Cardiac muscle cell (in vitro differentiated cells and primary cell): ENCODE measurements at places on chromosomes 7 and 10. TPM values are rescaled to one million over a fixed set of nuclear protein-coding genes. Genes with fewer than 3 reads are reported as not detected.

The ZNF33A gene
- 21.2 and 24.9 TPM in 2 replicates for polyA plus RNA-seq

DNA sequence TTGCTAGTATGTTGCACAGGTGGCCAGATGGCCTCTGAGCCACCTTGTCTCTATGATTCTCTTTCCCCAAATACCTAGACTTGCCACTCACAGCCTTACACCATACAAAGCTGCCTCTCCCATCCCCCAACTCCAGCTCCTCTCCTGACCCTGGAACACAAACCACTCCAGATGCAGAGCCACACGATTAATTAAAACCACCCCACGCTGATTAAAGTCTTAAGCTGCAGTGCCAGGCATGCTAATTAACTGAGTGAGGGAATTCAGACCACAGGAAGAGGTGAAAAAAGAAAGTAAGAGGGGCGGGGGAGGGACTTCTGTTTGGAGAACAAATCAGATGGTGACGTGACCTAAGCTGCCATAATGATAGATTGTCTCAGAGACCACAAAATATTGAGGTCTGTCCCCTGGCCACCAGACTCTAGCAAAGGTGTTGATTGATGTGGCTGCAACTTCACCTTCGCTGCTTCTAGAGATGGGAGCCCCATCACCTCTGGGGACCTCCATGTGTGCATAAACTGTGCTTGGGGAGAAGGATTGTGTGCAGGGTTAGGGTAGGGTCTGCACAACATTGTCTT lies 331.3 kb downstream of the PLXNA4 start:
- DNase-seq = no peak

DNA sequence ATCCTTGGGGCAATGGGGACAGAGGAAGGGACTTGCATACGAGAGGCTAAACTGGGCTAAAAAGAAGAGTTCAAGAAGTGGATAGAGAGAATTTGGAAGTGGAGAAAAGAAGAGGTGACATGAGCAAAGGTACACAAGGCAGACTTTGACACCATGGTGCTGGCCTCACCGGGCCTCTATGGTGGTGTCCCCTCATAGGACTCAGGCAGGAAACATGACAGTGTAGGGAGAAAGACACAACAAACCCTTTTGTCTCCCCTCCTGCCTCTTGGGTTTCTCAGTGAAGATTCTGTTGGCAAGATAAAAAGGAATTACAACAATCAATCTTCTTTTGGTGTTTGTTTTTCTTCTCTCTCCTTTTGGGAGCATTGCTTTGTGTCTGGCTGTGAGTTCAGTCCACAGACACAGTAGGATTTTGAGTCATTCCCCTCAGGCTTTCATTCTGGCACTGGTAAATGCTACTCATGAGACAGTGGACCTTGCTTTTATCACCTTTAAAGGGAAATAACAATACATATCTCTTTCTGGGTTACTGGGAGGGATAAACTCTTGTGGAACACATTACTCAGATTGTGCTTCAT lies 827.7 kb downstream of the TNS3 start:
- DNase-seq = peak; percentile 50

- no peak for DNase-seq
Observed at GRCh38 chr7:17044861-17045260, 163.1 kb upstream of the AGR3 start.

DNA sequence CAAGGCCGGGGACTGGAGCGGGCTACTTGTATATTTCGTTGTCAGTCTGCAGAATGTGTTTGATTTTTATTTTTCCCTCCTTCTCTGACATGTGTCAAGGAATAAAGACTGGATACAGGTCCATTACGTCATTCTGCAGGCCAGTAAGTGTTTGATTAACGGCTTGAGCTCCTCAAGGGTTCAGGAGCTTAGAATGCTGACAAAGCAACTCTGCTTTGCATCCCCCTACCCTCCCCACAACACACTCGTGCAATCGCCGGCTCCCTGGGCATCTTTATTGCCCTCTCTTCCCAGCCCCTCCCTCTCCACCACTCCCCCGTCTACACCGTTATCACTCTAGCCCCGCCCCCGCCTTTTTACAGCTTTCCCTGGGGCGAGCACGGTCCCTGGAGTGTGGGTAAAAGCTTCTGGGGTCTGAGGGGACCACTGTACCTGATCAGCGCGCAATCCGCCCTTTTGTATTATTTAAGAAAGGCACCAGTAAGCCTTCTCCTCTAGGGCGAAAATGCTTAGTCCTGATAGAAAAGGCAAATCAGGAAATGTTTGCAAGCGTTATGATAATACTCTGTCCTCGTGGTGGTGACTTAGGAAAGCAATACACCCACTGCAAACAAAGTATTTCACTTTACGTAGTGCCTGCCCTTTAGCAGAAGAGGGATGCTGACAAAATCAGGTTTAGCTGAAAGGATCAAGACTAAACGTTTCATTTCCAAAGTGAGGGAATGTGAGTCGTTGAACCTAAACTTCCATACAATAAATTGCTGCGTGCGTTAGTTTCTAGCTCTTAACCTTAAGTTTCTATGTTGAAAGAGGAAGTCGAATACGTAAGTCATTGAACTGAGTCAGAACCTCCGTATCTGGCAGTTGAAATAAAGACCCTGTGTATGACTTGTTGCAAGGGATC lies 1.4 kb upstream of the CREB5 start:
- peak; percentile 70 for DNase-seq

The HOGA1 gene
- polyA plus RNA-seq = 2.1 and 5.3 TPM in 2 replicates

GRCh38 chr7:54333952-54334351 lies 208.2 kb upstream of the VSTM2A start:
- DNase-seq = no peak

DNA sequence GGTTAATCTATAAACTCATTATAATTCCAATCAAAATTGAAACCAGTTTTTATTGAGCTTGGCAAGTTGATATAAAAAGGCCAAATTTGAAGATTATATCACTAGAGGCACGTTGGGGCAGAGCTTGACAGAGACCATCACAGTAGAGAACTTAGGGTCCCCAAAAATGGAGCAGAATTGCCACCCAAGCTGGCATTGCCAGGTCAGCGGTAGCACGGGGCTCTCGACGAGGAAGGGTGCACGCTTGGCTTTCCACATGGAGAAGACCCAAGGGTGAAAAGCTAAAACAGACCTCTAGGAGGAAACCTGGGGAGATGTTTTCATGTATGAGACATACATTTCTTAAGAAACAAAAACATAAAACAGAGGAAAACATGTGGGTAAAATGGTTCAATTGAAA lies 4.3 kb upstream of the JAKMIP3 start:
- no peak for DNase-seq

- peak; percentile 95 for DNase-seq
Observed at GRCh38 chr10:91409069-91409868, 875 bp upstream of the HECTD2 start.

The NUTM2D gene
- polyA plus RNA-seq = 0.11 and 0.78 TPM in 2 replicates

GRCh38 chr10:113922787-113923570 lies 68.5 kb downstream of the NHLRC2 start:
- no peak for DNase-seq

The NODAL gene
- polyA plus RNA-seq = 0.07 and 0.64 TPM in 2 replicates
